ENCODE measurements at places on chromosomes 5 and 9.

DNA sequence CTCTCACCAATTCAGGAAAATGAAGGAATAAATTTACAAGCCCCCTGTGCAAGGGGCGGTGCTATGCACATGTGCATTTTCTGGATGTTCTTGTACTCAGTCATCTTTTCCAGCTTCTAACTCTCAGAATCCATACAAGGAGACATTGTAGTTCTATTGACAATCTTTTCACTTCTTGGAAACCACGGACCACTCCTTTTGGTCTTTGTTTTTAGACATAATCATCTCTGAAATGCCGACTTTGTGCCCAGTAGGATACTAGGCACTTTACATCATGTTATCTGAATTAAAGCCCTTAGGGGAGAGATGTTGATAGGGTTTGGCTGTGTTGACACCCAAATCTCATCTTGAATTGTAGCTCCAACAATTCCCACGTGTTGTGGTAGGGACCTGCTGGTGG is 322.6 kb upstream of the WWC1 start:
- H3K27ac ChIP-seq = no peak overlapping the region
- H3K36me3 ChIP-seq = no peaks in the 10 kb centered on the region
- H3K4me1 ChIP-seq = no peaks in the 10 kb centered on the region
- H3K27me3 ChIP-seq = no peaks in the 10 kb centered on the region
- H3K4me3 ChIP-seq = no peak overlapping the region
- no peak for DNase-seq

DNA sequence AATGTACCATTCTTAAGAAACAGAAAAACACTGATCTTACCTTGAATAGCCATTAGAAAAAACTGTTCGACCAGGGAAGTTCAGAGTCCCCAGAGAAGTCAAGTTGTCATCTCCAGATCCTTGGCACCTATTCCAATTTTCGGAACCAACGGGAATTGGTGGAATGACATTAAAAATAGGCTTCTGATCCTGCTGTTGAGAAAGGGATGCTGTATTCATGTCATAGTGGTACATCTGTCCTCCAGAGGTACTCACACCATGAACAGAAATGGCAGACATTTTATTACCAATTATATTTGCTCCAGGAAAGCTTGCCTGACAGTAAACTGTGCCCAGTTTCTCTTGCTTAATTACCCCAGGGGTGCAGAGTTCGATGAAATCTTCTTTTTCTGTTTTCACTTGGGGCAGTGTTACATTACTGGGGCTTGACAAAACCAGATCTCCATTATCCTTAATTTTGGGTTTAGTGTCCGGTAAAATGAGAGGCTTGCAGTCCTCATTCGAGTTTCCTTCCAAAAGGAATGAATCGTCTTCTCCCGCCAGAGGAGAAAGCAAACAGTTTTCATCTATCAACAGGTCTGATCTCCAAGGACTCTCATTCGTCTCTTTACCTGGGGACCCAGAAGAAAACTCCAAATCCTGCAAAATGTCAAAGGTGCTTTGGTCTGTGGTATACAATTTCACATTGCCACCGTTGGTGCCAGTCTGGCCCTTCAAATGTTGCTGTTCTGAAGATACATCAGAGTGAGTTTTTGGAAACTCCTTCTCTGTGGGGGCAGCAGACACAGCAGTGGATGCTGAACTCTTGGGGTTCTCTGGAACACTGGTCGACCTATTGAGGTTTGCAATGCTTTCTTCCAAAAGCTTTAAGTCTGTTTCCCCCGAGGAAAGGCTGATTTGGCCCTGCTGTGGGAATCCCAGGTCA is 3.6 kb downstream of the NR3C1 start:
- no peaks in the 10 kb centered on the region for H3K36me3 ChIP-seq
- peak overlapping the region; percentile 95 for H3K4me3 ChIP-seq
- peak overlapping the region; percentile 98 for H3K27ac ChIP-seq
- no peaks in the 10 kb centered on the region for H3K27me3 ChIP-seq
- DNase-seq = no peak
- H3K4me1 ChIP-seq = peaks cover 67% of the 10 kb centered on the region

- H3K36me3 ChIP-seq = no peaks in the 10 kb centered on the region
- H3K4me1 ChIP-seq = no peaks in the 10 kb centered on the region
- no peaks in the 10 kb centered on the region for H3K27me3 ChIP-seq
- no peak for DNase-seq
- no peak overlapping the region for H3K4me3 ChIP-seq
Measured at GRCh38 chr9:108837530-108837929, 18.3 kb downstream of the ACTL7B start.

- no peak for DNase-seq
- H3K4me1 ChIP-seq = peaks cover 16% of the 10 kb centered on the region
- peaks cover 37% of the 10 kb centered on the region for H3K36me3 ChIP-seq
- H3K27me3 ChIP-seq = no peaks in the 10 kb centered on the region
- H3K27ac ChIP-seq = no peak overlapping the region
- H3K4me3 ChIP-seq = no peak overlapping the region
Measured at GRCh38 chr5:69374911-69375446, 5.4 kb downstream of the RAD17 start.

DNA sequence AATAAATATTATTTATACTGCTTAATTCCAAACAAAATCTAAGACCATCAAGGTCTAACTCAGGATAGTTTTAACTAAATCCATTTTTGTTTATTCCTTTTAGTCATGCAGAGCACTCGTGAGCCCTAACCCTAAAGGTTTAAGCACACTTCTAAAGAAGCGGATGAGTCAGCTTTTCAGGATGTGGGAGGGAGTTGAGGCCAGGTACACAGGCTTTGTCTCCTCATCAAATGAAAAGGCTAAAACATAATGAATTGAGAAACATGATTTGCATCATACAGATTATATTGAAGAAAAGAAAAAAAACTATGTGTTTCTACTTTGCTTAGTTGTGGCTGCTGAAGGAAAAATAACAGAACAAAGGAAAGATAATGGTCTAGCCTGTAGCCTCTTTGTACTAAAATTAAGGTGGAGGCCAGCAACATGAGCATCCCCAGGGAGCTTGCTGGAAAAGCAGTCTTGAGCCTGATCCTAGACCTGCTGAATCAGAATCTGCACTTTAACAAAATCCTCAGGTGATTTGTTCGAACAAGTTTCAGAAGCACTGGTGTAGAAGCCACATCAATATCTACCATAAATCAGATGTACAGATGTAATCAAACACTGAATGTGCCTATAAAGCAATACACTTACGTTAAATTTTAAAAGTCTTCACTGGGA is 21.1 kb upstream of the ISCA1 start:
- H3K27ac ChIP-seq = no peak overlapping the region
- H3K36me3 ChIP-seq = peaks cover 99% of the 10 kb centered on the region
- no peak for DNase-seq
- H3K4me3 ChIP-seq = no peak overlapping the region
- H3K27me3 ChIP-seq = no peaks in the 10 kb centered on the region
- no peaks in the 10 kb centered on the region for H3K4me1 ChIP-seq

GRCh38 chr9:122991370-122991830 is 42.1 kb upstream of the GPR21 start:
- peaks cover 47% of the 10 kb centered on the region for H3K36me3 ChIP-seq
- H3K4me1 ChIP-seq = peaks cover 6% of the 10 kb centered on the region
- no peak overlapping the region for H3K27ac ChIP-seq
- no peak overlapping the region for H3K4me3 ChIP-seq
- no peaks in the 10 kb centered on the region for H3K27me3 ChIP-seq

GRCh38 chr5:64977779-64978178 is 209.0 kb downstream of the CWC27 start:
- H3K4me3 ChIP-seq = no peak overlapping the region
- no peak overlapping the region for H3K27ac ChIP-seq
- peak; percentile 65 for DNase-seq
- no peaks in the 10 kb centered on the region for H3K27me3 ChIP-seq

DNA sequence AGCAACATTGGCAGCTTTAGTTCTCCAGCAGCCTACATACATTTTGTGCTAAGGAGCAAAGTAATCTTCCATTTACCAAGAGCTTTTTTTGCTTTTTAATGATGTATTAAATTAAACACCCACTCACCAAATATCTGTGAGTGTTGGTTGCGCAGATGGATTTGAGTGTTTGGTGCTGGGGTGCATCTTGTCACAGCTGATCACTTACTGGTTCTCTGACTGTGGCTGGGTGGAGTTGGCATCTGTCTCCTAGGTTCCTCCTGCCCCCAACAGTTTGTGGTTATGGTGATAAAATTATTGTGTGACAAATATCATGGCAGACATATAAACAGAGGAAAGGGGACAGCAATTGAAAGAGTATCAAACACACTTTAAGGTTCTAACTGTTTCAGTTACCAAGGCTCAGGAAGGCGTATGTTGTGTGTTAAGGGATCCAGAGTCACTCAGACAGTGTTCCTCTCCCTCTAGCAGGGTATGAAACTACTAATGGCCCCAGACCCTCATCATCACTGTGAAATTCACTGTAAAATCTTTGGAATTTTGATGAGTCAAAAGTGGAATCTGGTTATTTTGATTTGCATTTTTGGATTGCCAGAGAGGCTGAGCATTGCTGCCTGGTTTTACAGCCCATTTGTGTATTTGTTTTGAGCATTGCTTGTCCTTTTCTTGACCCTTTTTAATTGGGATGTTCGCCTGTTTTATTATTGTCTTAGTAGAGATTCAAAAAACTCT is 81.7 kb downstream of the PDE8B start:
- H3K27me3 ChIP-seq = no peaks in the 10 kb centered on the region
- DNase-seq = no peak
- H3K27ac ChIP-seq = no peak overlapping the region
- H3K4me1 ChIP-seq = no peaks in the 10 kb centered on the region

DNA sequence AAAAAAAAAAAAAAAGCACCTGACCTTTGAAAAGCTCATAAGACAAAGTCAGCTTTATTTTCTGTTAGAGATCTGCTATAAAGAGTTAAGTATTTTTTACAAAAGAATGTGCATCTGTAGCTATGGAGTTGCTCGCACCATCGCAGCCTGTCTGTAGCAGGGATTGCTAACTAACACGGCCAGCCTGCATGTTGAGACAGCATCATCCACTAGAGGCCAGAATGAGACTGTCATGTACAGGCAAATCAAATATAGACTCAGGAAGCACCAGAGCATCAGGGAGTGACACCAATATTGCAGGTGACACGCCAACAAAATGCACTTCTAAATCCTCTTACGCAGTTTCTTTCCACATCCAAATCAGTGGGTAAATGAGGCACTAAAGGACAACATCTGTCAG is 136.3 kb upstream of the RASEF start:
- H3K27me3 ChIP-seq = peaks cover 7% of the 10 kb centered on the region
- H3K4me1 ChIP-seq = no peaks in the 10 kb centered on the region
- no peak overlapping the region for H3K4me3 ChIP-seq
- H3K36me3 ChIP-seq = no peaks in the 10 kb centered on the region
- H3K27ac ChIP-seq = no peak overlapping the region

DNA sequence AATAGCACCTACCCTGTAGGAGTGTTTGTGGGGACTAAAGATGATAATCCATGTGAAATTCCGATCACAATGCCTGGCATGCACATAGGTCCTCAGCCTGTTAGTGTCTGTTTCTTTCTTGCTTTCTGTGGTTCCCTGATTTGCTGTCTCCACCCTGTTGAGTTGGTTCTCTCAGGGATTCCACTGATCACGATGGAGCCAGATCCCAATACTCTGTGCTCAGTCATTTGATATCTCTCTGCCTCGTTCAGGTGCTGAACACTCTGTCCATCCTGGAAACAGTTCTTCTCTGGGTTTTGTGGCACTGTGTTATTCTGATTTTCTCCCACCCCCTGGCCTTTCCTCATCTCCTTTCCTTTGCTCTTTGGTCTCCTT is 60.8 kb downstream of the ARHGAP26 start:
- DNase-seq = no peak
- no peaks in the 10 kb centered on the region for H3K36me3 ChIP-seq
- peaks cover 20% of the 10 kb centered on the region for H3K4me1 ChIP-seq
- H3K4me3 ChIP-seq = no peak overlapping the region

- no peaks in the 10 kb centered on the region for H3K27me3 ChIP-seq
- H3K4me1 ChIP-seq = peaks cover 32% of the 10 kb centered on the region
- H3K36me3 ChIP-seq = no peaks in the 10 kb centered on the region
Measured at GRCh38 chr9:114275246-114276004, 47.5 kb upstream of the ORM1 start.

- H3K4me3 ChIP-seq = no peak overlapping the region
- H3K4me1 ChIP-seq = no peaks in the 10 kb centered on the region
- H3K27me3 ChIP-seq = no peaks in the 10 kb centered on the region
- H3K36me3 ChIP-seq = no peaks in the 10 kb centered on the region
- no peak overlapping the region for H3K27ac ChIP-seq
Measured at GRCh38 chr9:110891760-110892159, 146.5 kb downstream of the LPAR1 start.

DNA sequence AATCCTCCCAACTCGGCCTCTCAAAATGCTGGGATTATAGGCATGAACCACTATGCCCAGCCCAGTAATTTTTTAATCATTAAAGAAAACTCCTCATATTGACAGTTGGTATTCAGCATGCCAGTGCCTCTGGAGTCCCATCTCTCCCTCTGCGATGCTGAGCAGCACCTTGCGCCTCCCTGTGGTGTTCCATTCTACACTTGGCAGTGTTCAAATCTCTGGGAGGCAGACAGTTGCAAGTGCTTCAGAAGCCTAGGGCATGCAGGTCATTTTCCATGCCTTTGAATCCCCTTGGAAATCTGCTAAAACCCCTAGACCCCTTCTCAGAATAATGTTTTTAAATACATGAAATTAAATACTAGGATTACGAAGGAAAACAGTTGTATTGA is 41.3 kb downstream of the GARNL3 start:
- DNase-seq = no peak
- H3K4me3 ChIP-seq = no peak overlapping the region
- H3K27me3 ChIP-seq = no peaks in the 10 kb centered on the region
- no peak overlapping the region for H3K27ac ChIP-seq

GRCh38 chr5:71894091-71894490 is 175.0 kb downstream of the CARTPT start:
- DNase-seq = no peak
- H3K4me3 ChIP-seq = no peak overlapping the region
- H3K27me3 ChIP-seq = no peaks in the 10 kb centered on the region
- no peak overlapping the region for H3K27ac ChIP-seq
- no peaks in the 10 kb centered on the region for H3K36me3 ChIP-seq
- peaks cover 6% of the 10 kb centered on the region for H3K4me1 ChIP-seq

GRCh38 chr9:112132356-112132755 is 42.7 kb downstream of the SUSD1 start:
- no peaks in the 10 kb centered on the region for H3K4me1 ChIP-seq
- H3K4me3 ChIP-seq = no peak overlapping the region
- no peak for DNase-seq
- no peaks in the 10 kb centered on the region for H3K36me3 ChIP-seq

- H3K4me3 ChIP-seq = no peak overlapping the region
- peaks cover 25% of the 10 kb centered on the region for H3K4me1 ChIP-seq
- no peaks in the 10 kb centered on the region for H3K27me3 ChIP-seq
- H3K36me3 ChIP-seq = no peaks in the 10 kb centered on the region
- no peak for DNase-seq
Measured at GRCh38 chr5:96342581-96342980, 90.5 kb downstream of the PCSK1 start.
